Mucosa of descending colon (tissue), 3 donors: ENCODE measurements at places on chromosomes 5 and 9. TPM values are rescaled to one million over a fixed set of nuclear protein-coding genes. Genes with fewer than 3 reads are reported as not detected.

Gene PALM2AKAP2
- total RNA-seq = 0.69 TPM

- peak; percentile 43 for DNase-seq
Measured at GRCh38 chr5:93677359-93677891, 64.0 kb downstream of the POU5F2 start.

GRCh38 chr9:120579139-120580050 is 572 bp downstream of the CDK5RAP2 start:
- DNase-seq = no peak

DNA sequence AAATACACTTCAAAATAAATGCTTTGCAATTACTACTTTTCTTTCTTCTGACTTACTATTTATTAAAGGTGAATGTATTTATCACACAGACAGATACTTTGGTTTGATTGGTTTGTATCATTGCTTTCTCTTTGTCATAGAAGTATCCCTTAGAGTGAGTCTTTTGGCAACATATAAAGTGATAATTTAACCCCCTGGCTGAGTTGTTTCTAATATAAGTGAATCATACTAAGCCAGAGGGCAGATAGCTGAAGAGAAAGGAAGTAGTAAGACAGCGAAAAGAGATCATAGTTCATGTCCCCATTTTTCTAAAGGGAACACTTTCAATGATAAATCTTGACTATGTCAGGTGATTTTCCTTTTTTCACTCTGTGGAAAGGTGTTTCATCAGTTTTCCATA is 38.6 kb downstream of the CAMK4 start:
- DNase-seq = no peak

DNA sequence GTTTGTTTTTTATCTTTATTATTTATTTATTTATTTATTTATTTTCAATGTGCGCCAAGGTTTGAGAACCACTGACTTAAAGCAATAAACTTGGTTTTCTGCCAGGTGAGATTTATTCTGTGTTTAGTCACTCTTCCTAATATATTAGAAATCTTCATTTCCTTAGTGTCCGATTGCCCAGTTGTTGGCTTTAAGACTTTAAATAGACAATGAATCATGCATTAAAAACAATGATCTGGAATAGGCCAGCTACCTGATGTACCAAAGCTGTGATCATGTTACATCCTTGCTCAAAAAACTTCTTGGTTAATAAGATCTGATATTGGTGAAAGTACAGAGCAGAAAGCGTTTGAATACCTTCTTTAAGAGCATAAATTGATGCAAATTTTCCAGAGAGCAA is 52.1 kb upstream of the ERBIN start:
- DNase-seq = no peak

- DNase-seq = no peak
Measured at GRCh38 chr5:168790671-168791250, 211.6 kb upstream of the PANK3 start.

Gene GRIA1
- total RNA-seq = not detected

Gene PITX1
- 6.2 TPM for total RNA-seq

Gene PCDHGA4
- total RNA-seq = 4.6 TPM
